ENCODE measurements at places on chromosomes 1 and 21. TPM values are rescaled to one million over a fixed set of nuclear protein-coding genes. Genes with fewer than 3 reads are reported as not detected.

- no peak for DNase-seq
Measured at GRCh38 chr21:29396951-29397455, 98.3 kb downstream of the BACH1 start.

DNA sequence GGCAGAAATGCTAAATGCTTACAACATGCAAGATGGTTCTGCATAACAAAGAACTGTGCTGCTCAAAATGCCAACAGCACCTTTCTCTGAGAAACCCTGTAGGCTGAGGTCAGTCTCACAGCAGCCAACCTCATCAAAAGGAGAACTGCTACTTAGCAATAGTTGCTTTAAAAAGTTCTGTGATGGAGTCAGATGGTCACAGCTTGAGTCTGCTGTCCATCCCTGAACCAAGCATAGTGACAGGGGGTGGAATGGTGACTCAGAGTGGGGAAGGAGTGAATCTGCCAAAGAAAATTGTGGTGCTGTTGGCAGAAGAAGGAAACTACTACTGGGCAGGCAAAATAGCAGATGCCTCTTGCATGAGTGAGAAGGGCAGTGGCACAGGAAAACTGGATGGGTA, 106.0 kb upstream of the FAM78B start:
- DNase-seq = no peak

DNA sequence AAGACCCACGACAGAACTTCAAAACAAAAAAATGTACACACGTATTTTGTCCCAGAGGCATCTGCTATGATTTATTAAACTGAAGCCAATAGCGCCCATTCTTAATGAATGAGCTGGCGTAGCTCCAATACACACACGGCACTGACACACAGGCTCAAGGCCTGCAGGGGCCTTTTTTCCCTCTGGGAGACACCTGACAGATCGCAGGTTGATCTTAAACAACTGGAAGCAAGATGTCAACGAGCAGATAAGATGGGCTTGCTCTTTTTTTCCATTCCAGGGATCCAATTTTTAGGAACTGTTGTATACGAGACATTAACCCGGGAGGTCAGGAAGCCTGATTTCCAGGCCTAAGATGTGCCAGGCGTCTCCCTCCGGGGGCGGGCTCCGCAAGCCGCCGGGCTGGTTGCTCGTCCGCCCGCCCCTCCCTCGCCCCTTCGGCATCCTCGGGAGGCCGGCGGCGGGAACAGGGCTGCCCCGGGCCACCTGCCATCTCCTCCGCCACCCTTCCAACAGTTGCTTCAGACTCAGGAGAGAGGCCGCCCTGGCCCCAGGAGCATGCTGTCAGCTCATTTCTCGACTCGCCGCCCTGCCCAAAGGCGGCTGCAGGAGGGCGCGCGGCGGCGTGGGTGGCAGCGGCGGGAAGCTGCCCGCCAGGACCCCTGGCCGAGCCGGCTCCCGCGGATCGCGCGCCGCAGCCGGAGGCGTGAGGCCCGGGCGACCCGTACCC, 735 bp downstream of the TTC13 start:
- DNase-seq = no peak

DNA sequence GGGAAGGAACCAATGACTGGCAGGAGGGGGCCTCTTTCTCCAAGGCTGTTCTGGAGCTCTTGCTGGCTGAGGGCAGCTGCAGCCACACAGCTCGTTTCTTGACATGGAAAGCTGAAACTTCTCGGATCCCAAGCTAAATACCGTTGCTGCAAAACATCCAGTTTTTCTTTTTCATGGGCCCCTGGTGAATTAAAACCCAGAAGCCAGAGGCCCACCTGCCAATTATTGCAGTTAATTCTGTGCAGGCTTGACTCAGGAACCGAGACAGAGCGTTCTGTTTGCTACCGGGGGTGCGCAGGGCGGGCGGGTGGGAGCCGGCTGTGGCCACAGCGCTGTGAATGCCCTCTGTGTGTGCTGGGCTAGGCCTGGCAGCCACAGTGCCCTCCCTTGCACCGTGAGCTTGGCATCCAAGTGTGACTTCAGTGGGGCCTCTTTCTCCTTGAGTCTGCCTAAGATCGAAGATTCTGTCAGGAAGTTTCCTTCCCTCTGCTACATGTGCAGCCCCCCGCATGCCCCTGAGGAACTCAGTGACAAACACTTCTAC, 19.9 kb upstream of the KCNE2 start:
- no peak for DNase-seq

- DNase-seq = no peak
Measured at GRCh38 chr1:222068101-222068500, 326.2 kb upstream of the DUSP10 start.

DNA sequence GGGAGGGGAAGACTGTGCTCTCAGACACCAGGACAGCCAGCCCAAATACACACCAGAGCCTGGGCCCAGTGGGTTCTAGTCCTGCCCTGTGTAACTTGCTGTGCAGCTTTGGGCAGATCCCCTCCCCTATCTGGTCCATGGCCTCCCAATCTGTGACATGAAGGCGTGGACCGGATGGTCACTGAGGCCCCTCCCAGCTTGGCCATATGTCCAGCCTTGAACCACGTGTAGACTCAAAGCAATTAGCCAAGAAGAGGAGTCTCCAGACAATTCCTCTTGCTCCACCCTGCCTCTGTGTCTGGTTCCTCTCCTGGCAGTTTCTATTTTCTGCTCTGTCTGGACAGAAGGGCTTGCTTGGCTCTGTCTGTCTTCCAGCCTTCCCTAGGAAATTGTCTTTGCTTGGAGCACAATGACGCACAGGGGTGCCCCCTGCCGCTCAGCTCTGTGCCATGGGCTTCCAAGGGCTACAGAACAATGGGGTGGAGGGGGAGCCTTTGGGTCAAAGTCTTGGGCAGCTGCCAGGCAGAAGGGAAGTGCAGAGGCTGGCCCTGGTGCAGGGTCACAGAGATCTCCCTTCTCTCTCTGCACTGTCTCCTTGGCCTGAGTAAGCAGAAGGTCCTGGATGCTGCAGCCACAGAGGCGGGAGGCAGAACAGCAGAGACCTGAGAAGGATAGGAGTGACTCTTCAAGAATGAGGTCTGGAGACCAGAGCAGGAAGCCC, 66.1 kb downstream of the TENT5C start:
- no peak for DNase-seq

DNA sequence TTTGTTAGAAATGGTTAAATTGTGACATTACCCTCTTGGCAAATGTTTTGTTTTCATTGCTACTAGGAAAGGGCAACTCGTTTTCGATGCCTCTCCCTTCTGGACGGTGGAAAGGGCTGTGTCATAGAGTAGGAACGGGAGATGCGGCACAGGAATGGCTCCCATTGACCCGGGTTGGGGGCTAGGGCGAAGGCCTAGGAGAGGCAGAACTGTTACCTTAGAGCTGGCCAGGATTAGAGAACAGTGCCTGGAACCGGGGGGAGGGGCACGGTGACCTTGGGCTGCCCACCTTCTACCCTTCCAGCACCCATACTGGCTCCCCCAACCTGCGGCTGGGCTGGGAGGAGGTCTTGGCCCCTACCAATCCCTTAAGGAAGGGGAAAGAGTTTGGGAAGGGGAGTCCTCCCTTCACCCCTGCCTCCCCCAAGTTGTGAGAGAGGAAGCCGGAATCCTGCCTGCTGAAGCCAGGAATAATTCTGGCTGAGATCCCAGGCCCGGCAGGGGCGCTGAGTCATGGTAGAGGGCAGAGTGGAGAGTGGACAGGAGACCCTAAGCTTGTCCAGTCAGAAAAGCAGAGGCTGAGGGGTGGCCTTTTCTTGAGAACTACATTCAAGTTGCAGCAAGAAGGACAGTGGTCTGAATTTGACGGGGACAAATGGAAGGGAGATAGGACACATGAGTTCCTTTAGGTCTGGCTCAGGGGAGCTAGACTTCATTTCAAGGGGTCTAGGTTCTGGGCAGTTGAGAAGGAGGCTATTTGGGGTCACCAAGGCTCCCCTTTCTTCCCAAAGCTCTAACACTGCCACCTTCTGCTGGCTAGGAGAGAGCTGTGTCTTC, 8.2 kb downstream of the LMNA start:
- peak; percentile 87 for DNase-seq

- no peak for DNase-seq
Measured at GRCh38 chr1:954927-955326, 4.1 kb downstream of the NOC2L start.

DPM3 gene
- total RNA-seq = 53.2 TPM

DNA sequence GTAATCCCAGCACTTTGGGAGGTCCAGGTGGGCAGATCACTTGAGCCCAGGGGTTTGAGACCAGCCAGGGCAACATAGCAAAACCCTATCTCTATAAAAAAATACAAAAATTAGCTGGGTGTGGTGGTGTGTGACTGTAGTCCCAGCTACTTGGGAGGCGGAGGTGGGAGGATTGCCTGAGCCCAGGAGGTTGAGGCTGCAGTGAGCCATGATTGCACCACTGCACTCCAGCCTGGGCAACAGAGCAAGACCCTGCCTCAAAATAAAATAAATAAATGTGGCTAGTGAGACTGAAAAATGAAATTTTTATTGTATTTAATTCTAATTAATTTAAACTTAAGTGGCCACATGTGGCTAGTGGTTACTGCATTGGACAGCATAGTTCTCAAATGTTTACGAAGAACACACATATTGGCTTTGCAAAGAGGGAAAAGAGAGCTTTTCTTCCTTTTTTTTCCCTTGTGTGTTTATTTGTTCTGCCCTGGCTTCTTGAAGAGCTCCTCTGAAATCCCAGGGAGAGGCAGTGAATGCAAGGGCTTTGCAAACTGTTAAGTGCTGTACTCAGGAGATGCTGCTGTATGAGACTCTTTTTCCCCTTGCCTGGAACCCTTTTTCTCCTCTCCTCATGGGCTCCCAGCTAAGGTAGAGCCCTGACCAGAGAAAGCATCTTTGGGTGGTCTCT, 59.0 kb upstream of the RPL11 start:
- no peak for DNase-seq

DNA sequence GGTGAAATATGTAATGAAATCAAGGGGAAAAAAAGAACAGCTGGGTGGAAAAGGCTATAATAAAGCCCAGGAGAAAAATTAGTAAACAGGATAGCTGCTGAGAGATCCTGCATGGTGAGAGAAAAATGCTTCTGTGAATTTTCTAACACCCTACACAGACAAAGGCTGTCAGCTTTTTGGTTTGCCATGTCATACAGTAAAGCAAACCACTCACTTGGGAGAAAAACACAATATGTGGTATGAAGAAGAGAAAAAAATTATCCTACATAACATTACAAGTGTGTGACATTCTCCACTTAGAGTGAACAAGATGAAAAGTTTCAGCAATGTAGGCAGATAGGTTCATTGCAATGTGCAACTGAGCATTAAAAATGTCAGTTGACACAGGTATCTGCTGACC, 133.6 kb downstream of the PLPPR4 start:
- DNase-seq = no peak

- no peak for DNase-seq
Measured at GRCh38 chr1:230542681-230543080, 99.6 kb upstream of the COG2 start.

GRCh38 chr1:31412732-31413404, at the start of gene SERINC2:
Gene SERINC2 (plus strand): TSS chr1:31413213. CDS start chr1:31413266, 53 bp downstream.
- no peak for DNase-seq

- no peak for DNase-seq
Measured at GRCh38 chr1:42965378-42965777, 6.7 kb upstream of the SLC2A1 start.

HHAT gene
- 3.3 TPM for total RNA-seq

GRCh38 chr1:10755970-10756521, 40.4 kb downstream of the CASZ1 start:
- peak; percentile 50 for DNase-seq

ANKRD65 gene
- total RNA-seq = not detected

GRCh38 chr21:46560568-46561444, 44.1 kb downstream of the S100B start:
- DNase-seq = no peak

PRKCZ gene
- total RNA-seq = 11.4 TPM

GRCh38 chr1:152858062-152858461, 1.7 kb upstream of the LCE7A start:
- no peak for DNase-seq

GRCh38 chr1:17880449-17880848, 125.3 kb downstream of the ACTL8 start:
- DNase-seq = no peak

IGSF3 gene
- total RNA-seq = 10.8 TPM

GRCh38 chr21:29610779-29611360, 312.1 kb downstream of the BACH1 start:
- no peak for DNase-seq

DNA sequence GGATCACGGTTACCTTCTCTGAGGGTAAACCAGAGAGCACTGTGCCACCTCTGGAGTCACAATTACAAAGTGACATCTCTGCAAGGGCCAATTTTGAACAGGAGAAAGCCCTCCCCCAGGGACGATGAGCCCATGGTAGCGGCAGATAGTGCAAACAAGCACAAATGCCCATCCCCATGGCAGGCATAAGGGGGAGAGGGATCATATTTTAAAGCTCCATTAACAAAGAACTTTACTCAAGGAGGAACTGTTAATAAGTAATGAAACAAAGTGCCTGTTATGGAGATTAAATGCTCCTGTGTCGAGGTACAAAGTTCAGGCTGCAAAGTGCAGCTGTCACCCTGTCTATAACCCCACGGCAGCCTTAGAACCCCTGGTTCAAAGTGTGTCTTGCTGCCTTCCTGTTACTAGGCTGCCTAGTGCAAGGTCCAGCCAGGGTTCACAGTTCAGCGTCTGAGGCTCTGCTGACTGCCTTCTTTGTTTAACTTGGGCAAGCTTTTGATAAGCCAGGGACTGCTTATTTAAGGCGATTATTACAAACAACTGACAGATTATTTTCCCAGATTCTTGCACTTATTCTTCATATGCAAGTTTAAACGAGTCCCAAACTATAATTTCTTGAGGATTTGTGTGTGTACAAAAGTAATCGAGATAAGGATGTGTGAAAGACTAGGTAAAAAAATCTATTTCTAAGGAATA, 75.7 kb upstream of the NRIP1 start:
- DNase-seq = no peak

KRTAP10-11 gene
- total RNA-seq = not detected
